GM19239 (cell line): ENCODE measurements at places on chromosomes 4 and X.

DNA sequence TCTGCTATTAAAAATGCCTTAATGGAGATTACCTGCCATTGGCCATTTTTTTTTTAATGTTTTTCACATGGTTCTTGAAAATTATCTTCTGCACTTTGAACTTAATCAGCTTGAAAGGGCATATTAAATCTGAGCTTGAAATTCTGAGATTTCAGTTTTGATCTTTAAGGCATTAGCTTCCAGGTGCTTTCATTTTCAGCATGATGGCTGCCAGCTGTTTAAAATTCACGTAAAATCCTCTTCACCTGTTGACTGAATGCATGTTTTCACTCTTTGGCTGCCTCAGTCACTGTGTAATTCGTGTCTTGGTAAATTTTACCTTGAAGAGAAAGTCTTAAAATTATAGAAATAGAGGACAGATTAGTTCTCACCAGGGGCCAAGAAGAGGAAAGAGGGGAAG is 39.6 kb downstream of the SMAD1 start:
- DNase-seq = no peak

DNA sequence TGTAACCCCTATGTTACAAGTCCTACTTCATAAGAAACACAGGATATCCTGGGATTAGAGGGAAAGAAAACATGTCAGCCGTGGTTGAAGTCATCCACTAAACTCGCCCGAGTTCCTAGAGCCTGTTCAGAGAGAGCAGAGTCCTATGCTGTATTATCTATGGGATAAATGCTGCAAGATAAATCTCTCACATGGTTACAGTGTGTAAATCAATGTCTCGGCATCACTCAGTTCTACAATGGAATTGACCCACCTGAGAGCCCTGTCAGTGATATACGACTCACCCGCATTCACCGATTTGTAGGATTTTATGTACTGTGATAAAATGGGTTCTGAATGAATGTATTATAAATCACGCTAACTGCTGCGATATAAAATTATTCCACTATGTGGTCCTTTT is 127.8 kb upstream of the ANXA3 start:
- no peak for DNase-seq

- no peak for DNase-seq
These were observed 33.1 kb downstream of the ENPEP start for GRCh38 chr4:110508827-110509710.

DNA sequence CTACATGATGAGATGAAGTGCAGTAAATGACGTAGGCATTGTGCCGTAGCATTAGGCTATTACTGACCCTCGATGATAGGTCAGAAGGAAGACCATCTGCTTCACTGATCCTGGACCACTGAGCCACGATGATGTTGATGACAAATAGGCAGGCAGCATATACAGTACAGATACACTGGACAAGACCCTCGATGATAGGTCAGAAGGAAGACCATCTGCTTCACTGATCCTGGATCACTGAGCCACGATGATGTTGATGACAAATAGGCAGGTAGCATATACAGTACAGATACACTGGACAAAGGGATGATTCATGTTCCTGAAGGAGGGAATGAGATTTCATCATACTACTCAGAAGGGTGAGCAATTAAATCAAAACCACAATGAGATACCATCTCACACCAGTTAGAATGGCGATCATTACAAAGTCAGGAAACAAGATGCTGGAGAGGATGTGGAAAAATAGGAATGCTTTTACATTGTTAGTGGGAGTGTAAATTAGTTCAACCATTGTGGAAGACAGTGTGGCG is 50.9 kb downstream of the BEND4 start:
- no peak for DNase-seq

- DNase-seq = no peak
These were observed 90.1 kb upstream of the EFHC2 start for GRCh38 chrX:44433556-44433955.

- DNase-seq = no peak
These were observed 6.2 kb upstream of the CXCL13 start for GRCh38 chr4:77599378-77599777.

GRCh38 chr4:10111067-10111801 is 5.4 kb downstream of the WDR1 start:
- DNase-seq = no peak

- DNase-seq = no peak
These were observed 56.0 kb downstream of the PDLIM5 start for GRCh38 chr4:94507708-94508107.

- no peak for DNase-seq
These were observed 172.2 kb downstream of the PPARGC1A start for GRCh38 chr4:23717528-23718248.

DNA sequence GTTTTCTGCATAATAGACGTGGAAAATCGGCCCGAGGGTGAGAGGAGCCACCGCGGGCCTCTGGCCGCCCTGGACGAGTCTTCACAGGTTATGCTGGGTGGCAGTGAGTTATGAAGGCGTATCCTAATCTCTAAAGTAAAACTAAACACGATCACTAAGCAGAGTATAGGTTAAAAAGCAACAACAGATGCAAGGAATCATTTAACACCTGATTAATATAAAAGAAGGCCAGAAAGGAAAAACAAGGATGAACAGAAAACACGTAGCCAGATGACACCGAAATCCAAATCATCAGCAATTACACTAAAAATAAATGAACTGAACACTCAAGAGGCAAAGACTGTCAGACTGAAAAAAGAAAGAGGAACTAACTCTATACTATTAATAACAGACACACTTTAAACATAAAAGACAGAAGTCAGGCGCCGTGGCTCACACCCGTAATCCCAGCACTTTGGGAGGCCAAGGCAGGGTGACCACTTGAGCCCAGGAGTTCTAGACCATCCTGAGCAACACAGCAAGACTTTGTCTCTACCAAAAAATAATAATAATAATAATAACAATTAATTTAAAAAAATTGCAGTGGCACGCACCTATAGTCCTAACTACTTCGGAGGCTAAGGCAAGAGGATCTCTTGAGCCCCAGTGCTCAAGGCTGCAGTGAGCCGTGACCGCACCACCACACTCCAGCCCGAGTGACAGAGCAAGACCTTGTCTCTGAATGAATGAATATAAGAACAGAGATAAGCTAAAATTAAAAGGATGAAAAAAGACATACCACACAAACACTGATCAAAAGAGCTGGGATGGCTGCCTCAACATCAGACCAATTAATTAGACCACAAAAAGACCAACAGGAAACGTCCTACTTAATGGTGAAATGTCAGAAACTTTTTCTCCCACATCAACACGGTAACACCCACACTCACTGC is 30.0 kb downstream of the CTBP1 start:
- peak; percentile 73 for DNase-seq

DNA sequence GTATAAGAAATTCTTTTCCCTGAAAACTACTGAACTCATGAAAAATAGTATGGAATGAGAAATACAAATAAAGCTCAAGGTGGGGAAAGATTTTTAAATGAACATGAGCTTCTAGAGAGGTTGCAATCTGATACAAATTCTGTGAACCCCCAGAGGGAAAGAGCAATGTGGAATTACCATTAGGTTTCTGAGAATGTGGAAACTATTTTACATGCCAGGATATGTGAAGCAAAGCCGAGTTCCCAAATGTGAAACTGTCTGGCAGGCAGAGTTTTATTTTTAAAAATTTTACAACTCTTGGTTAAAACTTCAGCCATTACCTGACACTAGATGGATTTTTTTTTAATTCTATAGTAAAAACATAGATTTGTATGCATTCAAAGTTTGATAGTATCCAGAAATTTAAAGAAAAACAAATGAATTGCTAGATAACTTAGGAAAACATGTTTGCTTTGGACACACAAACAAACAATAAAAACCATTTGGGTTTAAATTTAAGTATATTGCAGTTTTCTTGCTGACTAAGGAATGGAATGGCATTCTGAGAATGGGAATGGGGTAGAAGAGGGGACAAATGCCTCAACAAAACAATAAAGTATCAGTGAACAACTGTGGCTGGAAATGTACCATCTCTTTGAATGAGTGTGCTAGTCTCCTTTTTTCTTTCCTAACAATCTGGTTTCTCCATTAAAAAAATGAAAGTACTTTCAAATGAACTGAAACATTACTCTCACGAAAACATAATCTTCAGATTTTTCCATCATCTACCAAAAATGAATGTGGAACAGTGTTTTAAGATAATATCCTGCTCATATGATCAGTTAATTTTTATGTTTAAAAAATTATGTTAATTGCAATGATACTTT is 99.6 kb downstream of the PCDH18 start:
- no peak for DNase-seq

DNA sequence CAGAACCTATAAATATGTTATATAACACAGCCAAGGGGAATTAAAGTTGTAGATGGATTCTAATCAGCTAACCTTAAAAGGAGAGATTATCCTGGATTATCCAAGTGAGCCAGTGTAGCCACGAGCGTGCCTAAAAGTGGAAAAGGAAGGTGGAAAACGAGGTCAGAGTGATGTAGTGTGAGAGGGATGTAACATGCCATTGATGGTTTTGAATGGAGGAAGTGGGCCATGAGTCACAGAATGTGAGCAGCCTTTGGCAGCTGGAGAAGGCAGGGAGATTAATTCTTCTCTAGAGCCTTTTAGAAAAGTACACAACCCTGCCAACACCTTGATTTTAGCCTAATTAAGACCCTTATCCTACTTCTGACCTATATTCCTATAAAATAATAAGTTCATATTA is 149.1 kb downstream of the SLC39A8 start:
- DNase-seq = no peak

DNA sequence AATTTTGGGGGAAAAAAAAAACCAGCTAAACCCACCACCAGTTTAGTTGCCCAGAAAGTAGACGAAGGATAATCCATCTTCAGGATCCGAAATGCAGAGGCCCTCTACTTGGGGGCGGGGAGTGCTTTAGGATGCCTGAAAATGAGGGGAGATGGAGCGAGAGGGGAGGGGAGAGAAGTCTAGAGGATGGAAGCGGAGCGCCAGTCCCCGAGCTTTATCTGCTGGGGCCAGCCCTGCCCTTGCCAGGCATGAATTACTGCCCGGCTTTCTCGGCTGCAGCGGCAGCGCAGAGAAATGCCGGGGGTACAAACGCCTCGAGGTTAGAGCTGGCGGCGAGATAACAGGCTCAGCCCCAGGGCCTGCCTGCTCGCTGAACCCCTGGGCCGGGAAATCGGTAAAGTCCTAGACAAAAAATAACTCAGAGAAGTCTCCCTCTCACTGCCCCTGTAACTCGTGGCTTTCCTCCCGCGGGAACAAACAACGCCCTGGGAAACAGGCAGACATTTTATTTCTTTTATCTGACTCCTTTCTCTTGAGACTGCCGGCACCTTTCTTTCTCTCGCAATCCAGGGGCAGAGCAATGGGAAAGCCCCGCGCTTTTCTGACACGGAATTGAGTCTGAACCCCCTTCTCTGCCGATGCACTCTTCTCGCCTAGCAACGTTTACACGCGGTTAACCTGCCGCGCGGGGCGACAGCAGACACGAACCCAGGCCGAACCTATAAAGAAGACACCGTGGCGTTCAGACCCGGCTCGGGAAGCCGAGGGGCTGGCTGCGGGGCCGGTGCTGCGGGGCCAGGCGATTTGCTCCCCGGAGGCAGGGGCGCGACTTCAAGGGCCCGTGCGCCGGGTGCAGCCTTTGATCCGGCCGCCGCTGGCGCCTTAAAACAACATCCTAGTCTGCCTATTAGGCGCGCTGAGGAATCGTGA is 3.1 kb upstream of the MSX1 start:
- no peak for DNase-seq

DNA sequence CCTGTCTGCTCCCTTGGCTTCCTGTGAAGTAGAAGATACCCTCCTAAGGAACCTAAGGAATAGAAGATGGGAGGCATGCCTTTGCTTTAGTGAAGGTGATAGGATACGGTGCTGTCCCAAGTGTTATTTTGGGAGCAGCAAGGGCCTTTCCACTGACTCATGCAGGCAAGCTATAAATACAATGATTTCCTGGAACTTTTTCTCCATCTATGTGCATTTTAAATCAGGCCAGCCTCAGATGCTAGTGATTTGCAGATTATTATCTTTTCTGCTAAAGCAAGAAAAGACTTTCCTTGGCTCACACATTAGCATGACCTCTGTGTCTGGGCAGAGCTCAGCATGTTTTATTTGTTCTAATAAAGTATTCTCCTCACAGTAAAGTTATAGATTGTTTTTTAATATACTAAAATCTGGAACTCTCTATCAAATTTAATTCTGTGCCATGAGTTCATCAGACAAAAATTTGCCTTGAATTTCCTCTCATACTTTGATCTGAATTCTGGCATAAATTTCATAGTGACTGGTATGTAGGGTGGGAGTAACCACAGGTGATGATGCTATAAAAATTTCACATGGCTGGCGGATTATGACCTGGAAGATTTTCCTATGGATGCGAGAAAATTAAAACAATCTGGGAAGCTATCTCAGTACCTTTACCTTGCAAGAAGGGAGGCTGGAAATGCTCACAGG is 131.7 kb downstream of the REPS2 start:
- no peak for DNase-seq

- no peak for DNase-seq
These were observed 4.6 kb downstream of the BGN start for GRCh38 chrX:153499341-153499740.

GRCh38 chrX:109954333-109954732 is 48.6 kb upstream of the TMEM164 start:
- no peak for DNase-seq

DNA sequence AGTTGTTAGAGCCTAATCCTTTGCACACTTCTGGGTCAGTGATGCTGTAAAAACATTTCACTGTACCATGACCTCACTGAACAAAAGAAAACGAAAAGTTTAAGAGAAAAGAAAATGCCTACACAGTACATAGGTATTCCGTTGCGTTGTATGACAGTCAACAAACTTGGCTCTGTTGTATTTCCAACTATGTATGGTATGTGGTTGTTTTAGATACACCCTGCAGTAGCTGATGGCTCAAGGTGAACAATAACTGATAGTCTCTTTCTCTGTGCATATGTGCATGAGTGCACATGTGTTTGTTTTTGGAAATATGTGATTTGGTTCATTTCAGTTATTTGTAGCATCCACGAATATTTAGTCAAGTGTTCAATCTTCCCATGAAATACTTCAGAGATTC is 176.0 kb downstream of the BMPR1B start:
- no peak for DNase-seq

GRCh38 chr4:137819964-137820383 is 287.7 kb upstream of the PCDH18 start:
- DNase-seq = no peak

- DNase-seq = no peak
These were observed 109.9 kb upstream of the FAM47C start for GRCh38 chrX:36898301-36898700.

DNA sequence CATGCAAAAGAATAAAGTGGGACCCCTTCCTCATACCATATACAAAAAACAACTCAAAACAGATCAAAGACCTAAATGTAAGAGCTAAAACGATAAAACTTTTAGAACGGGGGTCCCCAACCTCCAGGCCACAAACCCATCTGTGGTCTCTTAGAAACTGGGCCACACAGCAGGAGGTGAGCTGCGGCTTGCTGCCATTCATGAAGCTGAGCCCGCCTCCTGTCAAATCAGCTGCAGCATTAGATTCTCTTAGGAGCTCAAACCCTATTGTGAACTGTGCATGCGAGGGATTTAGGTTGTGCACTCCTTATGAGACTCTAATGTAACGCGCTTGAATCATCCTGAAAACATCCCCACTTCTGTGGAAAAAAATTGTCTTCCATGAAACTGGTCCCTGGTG is 7.0 kb upstream of the GATA1 start:
- DNase-seq = no peak

GRCh38 chrX:78555401-78555980 is 103.6 kb downstream of the RTL3 start:
- DNase-seq = no peak
